ENCODE measurements at places on chromosomes 2 and 18.
A peak's percentile ranks its signal among the peaks of the same experiment; 100 is the strongest.

DNA sequence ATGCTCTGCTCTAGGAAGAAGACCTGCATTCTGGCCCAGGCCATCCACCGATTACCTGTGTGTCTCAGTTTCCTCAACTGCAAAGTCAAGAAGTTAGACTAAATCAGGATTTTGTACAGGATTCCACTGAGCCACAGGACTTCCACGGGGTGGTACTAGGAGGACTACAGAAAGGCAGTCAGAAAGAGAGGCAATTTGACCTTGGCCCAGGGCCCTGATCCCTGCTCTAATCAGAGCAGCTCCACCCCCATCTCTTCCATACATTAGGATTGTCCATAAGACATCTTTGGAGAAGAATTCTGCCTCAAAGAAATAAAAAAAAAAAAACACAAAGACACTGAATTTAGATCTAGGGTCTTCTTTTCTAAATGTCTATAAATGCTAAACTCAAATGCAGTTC, 52.8 kb upstream of the TSPYL6 start:
- no peak for DNase-seq
- no peaks in the 10 kb centered on the region for H3K36me3 ChIP-seq
- no peaks in the 10 kb centered on the region for H3K27me3 ChIP-seq
- H3K4me3 ChIP-seq: no peak overlapping the region
- peaks cover 4% of the 10 kb centered on the region for H3K4me1 ChIP-seq

- no peak overlapping the region for H3K27ac ChIP-seq
- H3K36me3 ChIP-seq: peaks cover 2% of the 10 kb centered on the region
- no peaks in the 10 kb centered on the region for H3K4me1 ChIP-seq
- H3K27me3 ChIP-seq: no peaks in the 10 kb centered on the region
- no peak for DNase-seq
- H3K4me3 ChIP-seq: no peak overlapping the region
These were observed 39.7 kb downstream of the SH3YL1 start for GRCh38 chr2:223971-224760.

DNA sequence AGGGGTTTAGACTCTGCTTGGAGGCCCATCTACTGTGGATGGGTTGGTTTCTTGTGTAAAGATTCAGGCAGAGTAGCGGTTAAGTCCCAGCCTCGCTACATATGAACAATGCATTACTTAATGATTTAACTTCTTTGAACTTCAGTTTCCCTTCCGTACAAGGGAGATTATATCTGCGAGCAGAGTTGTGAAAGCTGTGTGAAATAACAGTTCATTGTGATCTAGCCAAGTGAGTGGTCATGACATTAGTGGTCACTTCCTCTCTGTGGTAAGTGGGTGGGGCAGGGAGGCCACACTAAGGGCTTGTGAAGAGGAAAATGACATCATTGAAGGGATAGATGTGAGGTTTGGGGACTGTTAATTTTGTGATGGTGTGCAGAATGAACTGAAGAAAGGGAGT, 14.1 kb upstream of the MEX3C start:
- H3K27ac ChIP-seq: peak overlapping the region; percentile 39
- DNase-seq: peak; percentile 83
- H3K4me3 ChIP-seq: no peak overlapping the region
- no peaks in the 10 kb centered on the region for H3K27me3 ChIP-seq

GRCh38 chr2:121360566-121361300, 75.7 kb upstream of the TFCP2L1 start:
- H3K4me1 ChIP-seq: peaks cover 29% of the 10 kb centered on the region
- no peak overlapping the region for H3K27ac ChIP-seq
- peak; percentile 78 for DNase-seq
- no peaks in the 10 kb centered on the region for H3K27me3 ChIP-seq
- no peaks in the 10 kb centered on the region for H3K36me3 ChIP-seq
- H3K4me3 ChIP-seq: no peak overlapping the region
